ENCODE measurements at places on chromosomes 4 and X.

- no peaks in the 10 kb centered on the region for H3K4me1 ChIP-seq
- no peak overlapping the region for H3K4me3 ChIP-seq
- H3K27me3 ChIP-seq = no peaks in the 10 kb centered on the region
- no peak overlapping the region for H3K27ac ChIP-seq
Measured at GRCh38 chr4:156635051-156635450, 336.5 kb downstream of the PDGFC start.

GRCh38 chrX:134530845-134531244 is 70.9 kb downstream of the HPRT1 start:
- H3K4me3 ChIP-seq = no peak overlapping the region
- DNase-seq = no peak
- no peaks in the 10 kb centered on the region for H3K36me3 ChIP-seq
- H3K4me1 ChIP-seq = peaks cover 1% of the 10 kb centered on the region
- H3K27ac ChIP-seq = no peak overlapping the region

DNA sequence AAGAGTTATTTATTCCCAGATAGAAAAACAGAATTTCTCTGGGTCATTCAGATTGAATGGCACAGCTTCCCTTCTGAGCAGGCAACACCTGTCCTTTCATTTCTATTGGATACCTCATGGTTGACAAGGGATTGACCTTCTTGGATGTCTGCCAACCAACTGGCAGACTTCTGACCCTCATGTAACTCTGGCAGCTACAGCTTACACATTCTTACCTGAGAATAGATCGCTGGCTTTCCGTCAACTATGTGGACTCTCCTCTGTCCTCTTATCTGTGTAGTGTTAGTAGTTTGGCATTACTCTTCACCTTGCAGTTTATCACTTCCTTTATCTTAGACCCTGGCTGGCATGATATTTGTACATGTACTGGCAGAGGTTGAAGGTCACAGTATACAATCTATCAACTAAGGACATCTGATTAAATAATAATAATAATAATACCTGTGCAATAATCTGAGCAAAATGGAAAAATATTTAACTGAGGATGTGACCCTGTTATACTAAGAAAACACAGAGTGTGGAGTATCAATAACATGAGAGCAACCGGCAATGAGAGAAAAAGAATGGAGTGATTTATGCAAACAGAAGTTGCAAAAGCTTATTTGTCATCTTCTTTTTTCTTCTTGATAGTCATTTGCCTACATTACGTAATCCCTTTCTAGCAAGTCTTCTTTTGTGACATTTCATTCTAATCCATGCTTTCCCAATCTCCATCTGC is 1118.2 kb downstream of the ARAP2 start:
- no peaks in the 10 kb centered on the region for H3K27me3 ChIP-seq
- no peak overlapping the region for H3K27ac ChIP-seq
- no peaks in the 10 kb centered on the region for H3K36me3 ChIP-seq
- H3K4me1 ChIP-seq = no peaks in the 10 kb centered on the region
- no peak overlapping the region for H3K4me3 ChIP-seq

- H3K27me3 ChIP-seq = peaks cover 3% of the 10 kb centered on the region
- no peaks in the 10 kb centered on the region for H3K36me3 ChIP-seq
- no peak for DNase-seq
- no peak overlapping the region for H3K27ac ChIP-seq
- no peak overlapping the region for H3K4me3 ChIP-seq
Measured at GRCh38 chr4:183434264-183434663, 10.2 kb upstream of the CDKN2AIP start.

DNA sequence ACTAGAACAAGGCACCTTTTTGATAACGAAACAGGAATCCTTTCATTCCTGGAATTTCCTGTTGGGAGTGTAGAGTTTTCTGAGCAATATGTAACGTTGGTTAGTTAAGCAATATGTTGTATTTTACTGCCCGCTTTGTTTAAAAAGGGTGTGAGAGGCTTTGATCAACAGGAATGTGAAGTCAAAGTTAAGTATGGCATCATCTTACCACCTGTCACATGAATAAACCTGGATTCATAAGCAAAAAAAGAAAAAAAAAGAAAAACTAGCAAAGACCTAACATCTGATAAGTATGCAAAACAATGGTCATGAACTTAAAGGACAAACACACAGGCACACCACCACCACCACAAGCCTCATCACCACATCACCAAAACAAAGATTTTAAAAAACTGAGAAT is 7.1 kb upstream of the CXCL5 start:
- no peak for DNase-seq
- H3K4me3 ChIP-seq = no peak overlapping the region
- no peak overlapping the region for H3K27ac ChIP-seq
- H3K36me3 ChIP-seq = no peaks in the 10 kb centered on the region
- H3K4me1 ChIP-seq = no peaks in the 10 kb centered on the region

GRCh38 chr4:181855307-181855706 is 387.9 kb upstream of the TENM3 start:
- H3K27ac ChIP-seq = no peak overlapping the region
- H3K36me3 ChIP-seq = no peaks in the 10 kb centered on the region
- no peaks in the 10 kb centered on the region for H3K27me3 ChIP-seq
- DNase-seq = no peak
- no peaks in the 10 kb centered on the region for H3K4me1 ChIP-seq
- H3K4me3 ChIP-seq = no peak overlapping the region

DNA sequence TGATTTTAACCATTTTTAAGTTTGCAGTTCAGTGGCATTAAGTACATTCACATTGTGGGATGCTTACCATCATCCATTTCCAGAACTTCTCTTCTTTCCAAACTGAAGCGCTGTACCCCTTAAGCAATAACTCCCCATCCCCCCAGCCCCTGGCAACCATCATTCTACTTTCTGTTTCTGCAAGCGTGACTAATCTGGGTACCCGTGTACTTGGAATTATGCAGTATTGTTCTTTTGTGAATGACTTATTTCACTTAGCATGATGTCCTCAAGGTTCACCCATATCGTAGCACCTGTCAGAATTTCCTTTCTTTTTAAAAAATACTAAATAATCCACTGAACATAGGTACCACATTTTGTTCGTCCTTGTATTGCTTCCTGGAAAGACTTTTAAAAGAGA is 32.9 kb downstream of the USP9X start:
- DNase-seq = peak; percentile 43
- H3K4me3 ChIP-seq = peak overlapping the region; percentile 42
- no peaks in the 10 kb centered on the region for H3K27me3 ChIP-seq
- peaks cover 9% of the 10 kb centered on the region for H3K36me3 ChIP-seq
- H3K27ac ChIP-seq = peak overlapping the region; percentile 61

DNA sequence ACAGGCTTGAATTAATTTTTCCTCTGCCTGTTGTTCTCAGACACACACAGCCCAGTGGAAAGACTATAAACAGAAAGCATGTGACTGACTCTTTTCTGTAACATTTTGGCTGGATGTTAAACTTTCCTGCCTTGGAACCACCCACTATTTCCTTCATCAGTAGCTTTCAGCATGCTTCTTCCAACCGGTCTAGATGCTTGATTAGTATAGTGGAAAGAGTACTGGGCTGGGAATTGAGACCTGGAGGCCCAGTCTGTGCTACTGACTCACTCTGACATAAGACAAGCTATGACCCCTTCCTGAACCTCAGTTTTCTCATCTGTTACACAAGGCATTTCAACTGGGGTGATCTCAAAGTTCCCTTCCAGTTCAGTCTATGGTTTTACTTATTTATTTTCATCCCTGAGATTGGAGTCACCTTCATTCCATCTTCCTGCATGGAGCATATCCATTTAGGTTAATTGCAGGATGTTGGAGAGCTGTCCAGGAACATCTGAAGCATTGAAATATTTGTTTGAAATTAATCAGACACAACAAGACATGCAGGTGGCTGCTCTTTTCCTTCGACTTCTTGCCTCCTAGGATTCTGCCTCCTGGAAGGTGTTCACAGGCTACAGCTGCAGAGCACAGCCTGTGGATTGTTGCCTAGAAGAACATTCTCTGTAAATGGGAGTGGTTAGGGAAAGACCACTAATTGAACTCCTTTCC is 173.4 kb downstream of the RTL9 start:
- no peaks in the 10 kb centered on the region for H3K36me3 ChIP-seq
- no peak overlapping the region for H3K4me3 ChIP-seq
- H3K27ac ChIP-seq = no peak overlapping the region
- H3K4me1 ChIP-seq = no peaks in the 10 kb centered on the region

GRCh38 chr4:56296526-56296925 is 90.8 kb downstream of the AASDH start:
- no peak overlapping the region for H3K27ac ChIP-seq
- no peak for DNase-seq
- peaks cover 6% of the 10 kb centered on the region for H3K27me3 ChIP-seq
- no peaks in the 10 kb centered on the region for H3K4me1 ChIP-seq

DNA sequence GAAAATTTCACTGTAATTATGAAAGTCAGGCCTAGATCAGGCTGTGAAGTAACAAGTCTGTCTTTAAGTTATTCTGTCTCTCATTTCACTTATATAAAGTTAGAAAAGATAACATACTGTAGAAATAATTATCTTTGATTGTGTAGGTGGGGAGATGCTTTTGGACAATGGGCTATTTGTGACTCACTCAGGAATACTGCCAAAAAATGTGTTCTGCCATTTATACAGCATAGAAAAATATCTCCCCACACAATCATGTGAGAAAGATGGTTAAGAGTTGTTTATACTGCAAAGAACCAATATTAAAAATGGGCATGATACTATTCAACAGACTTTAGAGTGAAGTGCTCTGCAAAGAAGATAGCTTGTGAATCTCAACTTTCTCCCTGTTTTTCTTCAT is 95.0 kb upstream of the GABRA2 start:
- no peak for DNase-seq
- no peak overlapping the region for H3K27ac ChIP-seq
- H3K4me3 ChIP-seq = no peak overlapping the region
- H3K27me3 ChIP-seq = no peaks in the 10 kb centered on the region

GRCh38 chrX:20507901-20508620 is 241.4 kb upstream of the RPS6KA3 start:
- H3K4me1 ChIP-seq = peaks cover 3% of the 10 kb centered on the region
- H3K27me3 ChIP-seq = peaks cover 15% of the 10 kb centered on the region
- no peak for DNase-seq
- H3K27ac ChIP-seq = no peak overlapping the region
- H3K4me3 ChIP-seq = no peak overlapping the region

DNA sequence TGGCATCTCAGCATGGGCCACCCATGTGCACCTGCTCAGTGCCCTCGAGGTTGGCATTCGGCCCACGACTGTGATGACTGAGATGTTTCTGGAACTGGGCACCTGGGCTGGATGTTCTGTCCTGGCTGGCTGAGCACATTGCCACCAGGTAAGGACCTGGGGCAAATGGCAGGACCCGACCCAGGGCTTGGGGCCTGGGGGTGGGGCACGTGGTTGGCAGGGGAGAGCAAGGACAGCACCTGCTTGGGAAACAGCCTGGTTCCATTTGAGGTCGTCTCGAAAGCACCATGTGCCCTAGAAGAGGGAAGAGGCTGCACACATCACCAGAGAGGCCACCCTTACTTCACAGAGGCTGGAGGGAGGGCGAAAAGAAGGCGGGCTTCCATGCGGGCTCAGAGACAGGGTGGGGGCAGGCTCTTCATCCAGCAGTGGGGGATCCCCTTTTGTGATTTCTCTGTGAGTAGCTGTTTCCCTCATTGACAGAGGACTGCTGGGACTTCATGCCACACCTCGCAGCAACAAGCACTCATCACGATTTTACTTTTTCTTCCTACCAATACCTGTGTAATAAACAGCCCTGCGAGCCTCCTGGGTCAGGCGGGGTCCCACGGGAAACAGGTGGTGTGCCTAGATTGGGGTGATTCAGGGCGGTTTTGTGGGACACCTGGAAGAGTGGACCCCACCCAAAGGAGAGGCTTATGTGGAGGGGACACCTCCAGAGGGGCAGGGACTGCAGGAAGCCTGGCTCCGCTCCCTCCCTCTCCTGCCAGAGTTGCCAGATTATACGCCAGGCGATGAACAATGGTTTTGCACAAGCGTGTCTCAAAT is 12.0 kb downstream of the TMEM187 start:
- no peaks in the 10 kb centered on the region for H3K27me3 ChIP-seq
- DNase-seq = peak; percentile 63
- H3K4me3 ChIP-seq = peak overlapping the region; percentile 77

- peaks cover 3% of the 10 kb centered on the region for H3K27me3 ChIP-seq
- peaks cover 6% of the 10 kb centered on the region for H3K4me1 ChIP-seq
- H3K4me3 ChIP-seq = no peak overlapping the region
- no peaks in the 10 kb centered on the region for H3K36me3 ChIP-seq
- no peak overlapping the region for H3K27ac ChIP-seq
Measured at GRCh38 chr4:102390438-102390837, 45.2 kb upstream of the SLC39A8 start.

GRCh38 chr4:138389976-138390685 is 148.0 kb upstream of the SLC7A11 start:
- no peaks in the 10 kb centered on the region for H3K36me3 ChIP-seq
- no peak overlapping the region for H3K4me3 ChIP-seq
- no peak overlapping the region for H3K27ac ChIP-seq
- H3K27me3 ChIP-seq = no peaks in the 10 kb centered on the region
- no peaks in the 10 kb centered on the region for H3K4me1 ChIP-seq
- no peak for DNase-seq

DNA sequence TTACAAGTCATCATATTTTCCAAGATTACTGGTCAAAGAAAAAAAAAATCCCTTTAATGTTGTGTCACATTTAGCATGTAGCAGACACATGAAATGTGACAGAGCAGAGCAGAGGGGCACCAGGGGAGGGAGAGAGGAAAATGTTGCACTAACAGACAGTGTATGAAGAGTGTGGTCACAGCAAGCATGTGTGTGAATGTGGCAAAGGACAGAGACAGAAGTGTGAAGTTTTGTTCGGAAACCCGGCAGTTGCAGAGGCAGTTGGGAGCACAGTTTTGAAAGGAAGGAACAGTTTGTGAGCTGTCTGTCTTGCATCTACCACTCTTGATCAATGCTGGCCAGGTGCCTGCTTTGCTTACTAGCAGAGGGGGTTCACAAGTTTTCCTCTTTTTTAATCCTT is 83.9 kb upstream of the MAP3K15 start:
- H3K36me3 ChIP-seq = peaks cover 23% of the 10 kb centered on the region
- H3K4me1 ChIP-seq = no peaks in the 10 kb centered on the region
- no peak for DNase-seq
- H3K4me3 ChIP-seq = no peak overlapping the region

- H3K27ac ChIP-seq = no peak overlapping the region
- H3K4me3 ChIP-seq = no peak overlapping the region
- no peaks in the 10 kb centered on the region for H3K27me3 ChIP-seq
- DNase-seq = no peak
- no peaks in the 10 kb centered on the region for H3K36me3 ChIP-seq
- H3K4me1 ChIP-seq = no peaks in the 10 kb centered on the region
Measured at GRCh38 chr4:120446051-120446567, 379.5 kb upstream of the MAD2L1 start.

GRCh38 chr4:56648021-56648823 is 32.9 kb downstream of the HOPX start:
- H3K27me3 ChIP-seq = no peaks in the 10 kb centered on the region
- peaks cover 62% of the 10 kb centered on the region for H3K36me3 ChIP-seq
- H3K4me1 ChIP-seq = peaks cover 63% of the 10 kb centered on the region
- H3K27ac ChIP-seq = peak overlapping the region; percentile 58

DNA sequence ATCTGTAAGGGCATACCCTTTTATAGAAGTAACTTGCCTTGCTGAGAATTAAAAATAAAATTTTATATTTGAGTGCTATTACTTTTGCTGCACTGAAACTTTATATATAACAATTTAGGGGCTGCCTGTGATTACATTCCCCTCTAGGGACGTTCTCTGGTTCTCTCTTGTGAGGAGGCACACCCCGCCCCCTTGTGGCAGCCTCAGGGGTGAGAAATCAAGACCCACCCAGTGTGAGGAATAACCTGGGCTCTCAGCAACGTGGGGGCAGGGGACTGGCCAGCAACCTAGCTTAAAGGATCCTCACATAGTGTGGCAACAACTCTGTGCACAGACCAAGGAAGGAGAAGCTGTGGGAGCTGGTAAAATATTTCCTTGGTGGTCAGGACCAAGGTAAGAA is 43.7 kb downstream of the MAGEA9 start:
- peak; percentile 55 for DNase-seq
- H3K27me3 ChIP-seq = peaks cover 3% of the 10 kb centered on the region
- H3K27ac ChIP-seq = no peak overlapping the region
- no peak overlapping the region for H3K4me3 ChIP-seq
- no peaks in the 10 kb centered on the region for H3K36me3 ChIP-seq
